ENCODE measurements at places on chromosomes 1 and 21. TPM values are rescaled to one million over a fixed set of nuclear protein-coding genes. Genes with fewer than 3 reads are reported as not detected.

MYOG gene
- not detected for total RNA-seq

WNT2B gene
- total RNA-seq, result 0.92 TPM

SLC22A15 gene
- total RNA-seq, result 1.2 TPM

NR5A2 gene
- 17.5 TPM for total RNA-seq

IRF6 gene
- total RNA-seq, result 29.3 TPM

OR2T11 gene
- not detected for total RNA-seq

DMBX1 gene
- not detected for total RNA-seq

AMY2B gene
- total RNA-seq, result 16.7 TPM

- no peak for DNase-seq
These were observed 29.1 kb upstream of the TADA1 start for GRCh38 chr1:166905136-166905535.

DNA sequence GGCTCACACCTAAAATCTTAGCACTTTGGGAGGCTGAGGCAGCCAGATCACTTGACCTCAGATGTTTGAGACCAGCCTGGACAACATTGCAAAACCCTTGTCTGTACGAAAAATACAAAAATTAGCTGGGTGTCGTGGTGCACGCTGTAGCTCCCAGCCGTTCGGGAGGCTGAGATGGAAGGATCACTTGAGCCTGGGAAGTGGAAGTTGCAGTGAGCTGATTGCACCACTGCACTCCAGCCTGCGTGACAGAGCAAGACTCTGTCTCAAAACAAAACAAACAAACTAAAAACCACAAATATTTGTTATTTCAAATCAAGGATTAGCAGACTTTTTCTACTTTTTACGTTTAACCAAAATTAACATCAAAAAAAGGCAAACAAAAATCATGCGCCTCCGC is 31.3 kb downstream of the INKA2 start:
- no peak for DNase-seq

- DNase-seq, result no peak
These were observed 58.1 kb downstream of the HLCS start for GRCh38 chr21:36908260-36908908.

GRCh38 chr1:187876775-187877174 is 1048.0 kb downstream of the PLA2G4A start:
- no peak for DNase-seq

- DNase-seq, result no peak
These were observed 52.8 kb upstream of the FOXD3 start for GRCh38 chr1:63269571-63269970.

GRCh38 chr1:10856863-10857598 is 60.6 kb upstream of the CASZ1 start:
- DNase-seq, result no peak

GRCh38 chr1:51924455-51924854 is 45.9 kb upstream of the NRDC start:
- DNase-seq, result no peak

DNA sequence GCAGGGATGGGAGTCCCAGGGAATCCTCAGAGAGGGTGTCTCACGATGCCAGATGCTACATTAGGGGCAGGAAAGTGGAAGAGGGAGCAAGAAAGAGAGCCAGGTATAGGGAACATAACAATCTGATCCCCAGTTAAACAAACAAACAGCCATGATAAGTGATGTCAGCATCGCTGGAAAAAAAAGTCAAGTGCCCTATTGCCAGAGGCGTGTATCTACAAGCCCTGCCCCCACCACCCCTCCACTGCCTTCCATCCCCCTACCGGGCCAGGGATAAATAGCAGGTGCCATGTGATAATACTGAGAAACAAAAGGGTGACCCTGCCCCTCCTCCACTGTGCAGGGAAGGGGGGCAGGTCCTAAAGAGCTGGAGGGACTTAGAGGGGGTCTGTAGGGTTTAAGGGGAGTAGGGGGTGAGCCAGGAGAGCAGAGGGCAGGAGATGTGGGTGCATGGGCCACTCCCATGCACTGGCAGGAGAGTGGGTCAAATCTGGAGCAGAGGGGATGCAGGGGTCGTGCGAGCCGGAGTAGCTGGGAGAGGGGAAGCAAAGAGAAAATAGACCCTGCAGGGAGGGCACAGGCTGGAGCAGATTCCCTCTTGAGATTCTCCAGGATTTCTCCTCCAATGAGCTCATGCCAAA is 3.4 kb downstream of the SLC26A9 start:
- DNase-seq, result no peak

GRCh38 chr1:167763525-167764220 is 41.9 kb downstream of the MPZL1 start:
- no peak for DNase-seq

- no peak for DNase-seq
These were observed 249.2 kb downstream of the TOMM20 start for GRCh38 chr1:234879147-234880080.

DNA sequence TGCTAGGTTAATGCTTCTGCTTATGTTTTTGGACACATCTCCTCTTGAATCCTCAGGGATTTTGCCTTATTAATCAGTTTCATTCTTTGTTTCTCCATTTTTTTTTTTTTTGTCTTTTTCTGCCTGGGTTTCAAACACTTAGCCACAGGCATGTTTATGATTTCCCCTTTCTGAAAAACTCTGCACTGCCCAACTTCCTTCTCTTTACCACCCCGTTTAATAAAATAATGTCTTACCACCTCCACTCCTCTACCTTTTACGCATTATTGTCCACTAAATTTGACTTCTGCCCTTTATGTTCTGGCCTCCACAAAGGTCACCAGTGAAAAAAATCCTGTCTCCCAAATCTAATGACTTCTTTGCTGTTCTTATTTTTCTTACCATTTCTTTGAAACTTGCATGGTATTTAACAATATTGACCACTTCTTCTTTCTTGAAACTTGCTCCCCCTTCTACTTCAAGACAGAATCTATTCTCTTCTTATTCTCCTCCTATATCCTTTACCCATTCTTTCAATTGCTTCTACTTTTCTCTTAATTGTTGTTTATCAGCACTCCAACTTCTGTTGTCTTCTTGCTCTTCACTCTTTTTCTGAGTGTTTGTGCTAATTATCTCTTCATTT is 150.3 kb downstream of the TNFSF18 start:
- no peak for DNase-seq

- DNase-seq, result no peak
These were observed 175.8 kb downstream of the TNFSF18 start for GRCh38 chr1:172874950-172875349.

Measured in liver (tissue), 10 donors.